ENCODE measurements at places on chromosomes 3 and 15. TPM values are rescaled to one million over a fixed set of nuclear protein-coding genes. Genes with fewer than 3 reads are reported as not detected.

GOLGA8G gene
- not detected for total RNA-seq

DNA sequence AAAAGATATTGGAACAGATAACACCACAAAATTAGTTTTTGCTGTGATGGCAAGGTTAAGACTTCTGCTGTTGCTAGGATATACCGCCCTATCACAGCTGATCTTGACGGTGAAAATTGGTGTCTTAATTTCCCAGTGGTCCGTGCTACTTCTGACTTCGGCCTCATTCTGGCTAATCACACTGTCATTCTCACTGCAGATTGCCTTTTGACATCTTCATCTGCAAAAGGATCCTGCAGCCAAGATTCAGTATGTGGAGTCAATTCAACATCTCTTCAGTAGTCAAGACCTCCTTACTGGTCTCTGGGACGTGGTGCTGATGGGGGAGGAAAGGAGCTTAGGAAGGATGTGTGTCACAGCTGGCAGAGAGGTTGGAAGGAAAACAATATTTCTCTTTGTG is 438.6 kb downstream of the WDR72 start:
- H3K27me3 ChIP-seq = peaks cover 3% of the 10 kb centered on the region
- no peak overlapping the region for H3K4me3 ChIP-seq
- DNase-seq = no peak

GRCh38 chr15:55253580-55253979 is 36.0 kb downstream of the RAB27A start:
- no peak overlapping the region for H3K4me3 ChIP-seq
- no peaks in the 10 kb centered on the region for H3K4me1 ChIP-seq
- H3K27me3 ChIP-seq = no peaks in the 10 kb centered on the region
- H3K36me3 ChIP-seq = no peaks in the 10 kb centered on the region

DNA sequence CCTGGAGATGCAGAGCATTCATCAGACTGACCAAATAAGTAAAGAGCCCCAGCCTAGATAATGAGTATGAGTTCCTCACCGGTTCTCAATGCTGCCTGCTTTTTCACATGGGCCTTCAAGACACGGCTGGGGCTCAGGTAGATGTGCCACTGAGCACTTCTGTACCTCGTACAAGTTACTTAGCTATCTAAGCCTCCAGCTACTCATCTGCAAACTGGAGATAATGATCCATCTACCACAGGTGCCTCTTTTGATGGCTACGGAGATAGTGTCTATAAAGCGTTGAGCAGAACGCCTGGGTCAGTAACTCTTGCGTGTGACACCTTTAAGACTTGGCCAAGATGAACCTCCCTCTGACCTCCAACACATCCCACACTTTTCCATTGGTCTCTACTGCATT is 56.3 kb downstream of the CCR4 start:
- H3K4me1 ChIP-seq = no peaks in the 10 kb centered on the region
- no peak overlapping the region for H3K4me3 ChIP-seq
- peaks cover 4% of the 10 kb centered on the region for H3K36me3 ChIP-seq
- H3K27me3 ChIP-seq = no peaks in the 10 kb centered on the region

Measured in aorta (tissue), 5 donors.